ENCODE measurements at places on chromosomes 16 and 17. TPM values are rescaled to one million over a fixed set of nuclear protein-coding genes. Genes with fewer than 3 reads are reported as not detected.

DNA sequence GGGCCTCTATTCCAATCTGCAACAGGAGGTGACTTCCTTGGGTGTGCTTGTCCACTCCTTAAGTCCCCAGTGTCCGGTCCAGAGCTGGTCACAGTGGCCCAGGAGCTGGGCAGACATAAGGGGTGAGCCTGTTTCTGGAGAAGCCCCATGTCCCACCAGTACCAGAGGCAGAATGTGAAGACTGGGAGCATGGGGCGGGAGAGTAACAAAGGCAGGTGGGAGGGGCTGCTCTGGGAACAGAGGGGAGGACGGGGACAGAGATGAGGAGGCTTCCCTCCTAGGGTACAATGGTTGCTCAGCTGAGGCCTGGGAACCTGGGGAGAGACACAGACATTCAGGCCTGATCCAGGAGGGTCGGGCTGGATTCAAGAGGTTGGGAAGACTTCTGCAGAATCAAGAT lies 323.3 kb upstream of the TNRC6C start:
- H3K36me3 ChIP-seq = peaks cover 2% of the 10 kb centered on the region
- H3K27me3 ChIP-seq = peaks cover 12% of the 10 kb centered on the region
- no peak for DNase-seq
- H3K27ac ChIP-seq = no peak overlapping the region
- H3K4me1 ChIP-seq = peaks cover 31% of the 10 kb centered on the region
- H3K4me3 ChIP-seq = peak overlapping the region; percentile 5

The CLEC3A gene
- total RNA-seq = not detected

DNA sequence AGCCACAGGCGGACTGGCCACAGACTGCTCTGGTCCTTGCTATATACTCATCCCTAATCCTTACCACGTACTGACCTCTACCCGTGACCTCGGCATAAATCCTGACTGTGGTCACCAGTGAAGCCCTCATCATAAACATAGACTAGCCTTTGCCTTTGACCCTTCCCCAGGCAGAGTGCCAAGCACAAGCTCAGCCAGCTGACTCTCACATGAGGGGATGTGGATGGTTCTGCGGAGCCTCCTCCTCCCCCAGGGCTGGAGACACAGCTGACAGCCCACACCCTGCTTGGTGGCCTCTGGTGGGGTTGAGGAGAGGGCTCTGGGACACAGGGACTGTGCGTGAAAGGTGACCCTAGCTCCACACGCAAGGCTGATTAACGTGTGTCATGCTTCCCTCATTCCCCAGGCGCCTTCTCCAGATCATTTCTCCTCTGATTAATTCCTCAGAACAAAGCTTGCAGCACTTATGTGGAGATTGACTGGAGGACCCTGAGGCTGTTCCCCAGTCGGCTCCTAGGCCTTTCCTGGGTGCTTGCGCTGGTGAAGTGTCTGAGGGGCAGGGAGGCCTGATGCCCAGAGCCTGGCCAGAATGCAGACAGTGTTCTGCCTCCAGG lies 241.5 kb upstream of the NLRP1 start:
- H3K36me3 ChIP-seq = no peaks in the 10 kb centered on the region

The HEATR9 gene
- total RNA-seq = 0.46 TPM

DNA sequence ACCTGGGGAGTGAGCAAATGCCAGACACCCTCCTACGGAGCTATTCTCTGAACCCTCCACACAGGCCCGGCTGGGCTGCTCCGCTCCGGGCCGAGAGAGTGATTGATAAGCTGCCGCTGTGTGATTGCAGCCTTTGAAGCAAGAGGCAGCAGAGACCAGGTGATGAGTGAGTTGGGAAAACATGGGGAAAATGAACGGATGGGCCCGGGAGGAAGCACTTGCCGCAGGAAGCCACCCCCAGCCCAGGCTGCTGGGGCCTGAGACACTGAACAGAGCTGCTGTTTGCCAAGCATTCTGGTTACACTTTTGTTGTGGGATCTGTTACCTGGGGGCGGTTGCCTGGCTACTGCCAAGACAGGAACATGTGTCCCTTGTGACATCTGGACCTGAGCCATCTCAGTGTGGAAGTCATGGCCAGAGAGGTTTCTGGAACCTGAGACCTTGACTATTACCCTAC lies 46.4 kb upstream of the KLHDC4 start:
- no peak overlapping the region for H3K27ac ChIP-seq
- H3K27me3 ChIP-seq = no peaks in the 10 kb centered on the region
- peaks cover 40% of the 10 kb centered on the region for H3K4me1 ChIP-seq
- H3K36me3 ChIP-seq = peaks cover 4% of the 10 kb centered on the region

DNA sequence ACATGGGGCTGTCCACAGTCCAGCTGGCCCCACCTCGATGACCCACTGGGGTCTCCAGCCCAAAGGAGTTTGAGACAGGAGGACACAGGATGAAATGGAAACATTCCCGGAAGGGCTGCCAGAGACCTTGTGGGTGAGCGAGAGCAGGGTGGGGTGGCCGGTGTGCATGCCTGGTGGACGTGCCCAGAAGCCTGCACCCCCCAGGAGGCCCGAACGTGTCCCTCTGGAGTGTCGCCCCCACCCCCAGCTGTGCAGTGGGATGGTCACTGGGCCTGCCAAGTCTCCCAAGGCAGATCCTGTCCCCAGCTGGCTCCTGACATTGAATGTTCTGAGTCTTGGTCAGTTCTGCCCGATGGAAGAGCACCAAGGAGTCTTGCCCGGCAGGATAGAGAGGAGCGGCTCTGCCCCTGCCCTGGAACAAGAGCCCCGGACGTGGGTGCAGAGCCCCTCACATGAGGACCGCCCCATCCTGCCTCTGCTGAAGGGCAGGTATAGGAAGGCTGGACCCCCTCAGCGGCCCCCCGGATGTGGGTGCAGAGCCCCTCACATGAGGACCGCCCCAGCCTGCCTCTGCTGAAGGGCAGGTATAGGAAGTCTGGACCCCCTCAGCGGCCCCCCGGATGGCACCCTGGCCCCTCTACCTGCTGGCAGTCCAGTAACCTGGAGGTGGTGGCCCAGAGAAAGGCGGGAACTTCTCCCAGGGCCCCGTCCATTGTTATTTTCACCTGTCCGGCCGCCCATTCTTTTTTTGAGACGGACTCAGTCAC lies 3.1 kb upstream of the CAPN15 start:
- no peaks in the 10 kb centered on the region for H3K27me3 ChIP-seq
- H3K36me3 ChIP-seq = peaks cover 2% of the 10 kb centered on the region
- DNase-seq = no peak
- H3K4me3 ChIP-seq = peak overlapping the region; percentile 87
- H3K4me1 ChIP-seq = peaks cover 47% of the 10 kb centered on the region

DNA sequence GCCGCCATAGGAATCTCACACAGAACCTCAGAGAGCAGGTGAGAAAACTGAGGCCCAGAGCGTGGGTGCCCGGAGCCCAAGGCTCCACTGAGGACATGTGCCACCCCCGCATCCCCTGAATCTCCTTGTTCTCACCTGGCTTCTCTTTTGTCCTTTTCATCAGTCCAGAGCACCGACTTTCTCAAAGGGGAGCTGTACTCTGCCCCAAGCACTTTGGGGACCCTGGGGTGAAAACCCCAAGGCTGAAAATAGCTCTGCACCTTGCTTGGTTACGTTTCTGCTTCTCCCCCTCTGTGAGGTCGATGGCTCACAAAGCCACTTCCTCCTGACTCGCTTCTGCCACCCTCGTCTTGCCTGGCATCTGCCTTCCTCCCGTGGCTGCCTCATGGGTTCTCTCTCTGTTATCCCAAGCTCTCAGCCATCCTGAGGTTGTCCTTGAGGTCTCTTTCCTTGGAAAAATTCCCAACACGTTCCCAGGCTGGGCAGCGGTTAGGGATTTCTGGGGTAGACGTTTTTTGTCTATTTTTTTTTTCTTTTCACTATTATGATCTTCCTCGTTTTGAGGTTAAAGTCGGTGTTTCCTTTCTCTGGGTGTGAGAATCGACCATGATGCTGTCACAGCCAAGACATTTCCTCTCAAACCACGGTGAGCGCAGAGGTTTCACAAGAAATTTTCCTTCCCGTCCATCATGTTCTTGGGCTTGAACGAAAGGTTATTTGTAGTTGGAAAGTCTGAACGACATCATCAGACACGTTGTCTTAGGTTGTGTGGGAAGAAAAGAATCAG lies 37.2 kb downstream of the IRF8 start:
- H3K4me3 ChIP-seq = peak overlapping the region; percentile 80
- peaks cover 5% of the 10 kb centered on the region for H3K36me3 ChIP-seq
- peaks cover 7% of the 10 kb centered on the region for H3K27me3 ChIP-seq

The NPIPB8 gene
- 2.7 TPM for total RNA-seq

The ZSCAN32 gene
- total RNA-seq = 17.8 TPM

The CRYM gene
- not detected for total RNA-seq

The C17orf67 gene
- total RNA-seq = 4.0 TPM

- H3K36me3 ChIP-seq = no peaks in the 10 kb centered on the region
- DNase-seq = no peak
- H3K27me3 ChIP-seq = no peaks in the 10 kb centered on the region
Observed at GRCh38 chr17:77862890-77863813, 95.4 kb upstream of the TNRC6C start.

DNA sequence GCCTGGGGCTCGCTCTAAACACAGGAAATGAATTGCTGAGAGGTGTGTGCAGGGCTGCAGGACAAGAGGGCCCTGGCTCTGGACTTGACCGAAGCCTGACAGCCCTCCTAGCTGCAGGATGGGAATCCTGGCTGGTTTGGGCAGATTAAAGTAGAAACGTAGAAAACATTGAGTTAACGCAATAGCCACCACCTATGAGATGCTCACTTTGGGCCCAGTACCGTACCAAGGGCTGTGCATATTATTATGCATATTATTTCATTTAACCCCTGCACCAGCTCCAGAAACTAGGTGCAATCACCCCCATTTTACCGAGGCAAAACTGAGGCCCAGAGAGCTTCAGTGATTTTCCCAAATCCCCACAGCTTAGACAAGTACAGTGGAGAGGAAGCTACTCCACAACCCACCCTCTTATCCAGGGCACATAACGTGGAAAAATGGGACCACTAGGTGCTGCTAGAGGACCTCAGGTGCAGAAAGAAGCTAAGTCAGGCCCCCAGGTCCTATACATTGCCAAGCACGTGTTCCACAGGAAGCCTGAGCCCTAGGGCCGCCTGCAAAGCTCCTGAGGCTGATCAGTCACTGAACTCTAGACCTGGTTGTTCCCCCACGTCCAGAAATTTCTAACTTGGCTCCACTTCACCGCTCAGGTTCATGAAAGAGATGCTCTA lies 79.2 kb downstream of the MYH11 start:
- no peaks in the 10 kb centered on the region for H3K4me1 ChIP-seq
- peaks cover 11% of the 10 kb centered on the region for H3K27me3 ChIP-seq
- no peak overlapping the region for H3K4me3 ChIP-seq
- H3K36me3 ChIP-seq = no peaks in the 10 kb centered on the region

The RAB11FIP3 gene
- total RNA-seq = 40.5 TPM

- no peaks in the 10 kb centered on the region for H3K27me3 ChIP-seq
- DNase-seq = no peak
- H3K4me3 ChIP-seq = no peak overlapping the region
Observed at GRCh38 chr17:10471858-10472257, 2.5 kb upstream of the MYH4 start.

The SLC52A1 gene
- 0.23 TPM for total RNA-seq

The SLC5A11 gene
- not detected for total RNA-seq

GRCh38 chr17:65455972-65456343 lies 105.5 kb downstream of the AXIN2 start:
- H3K4me1 ChIP-seq = no peaks in the 10 kb centered on the region
- H3K36me3 ChIP-seq = no peaks in the 10 kb centered on the region
- peak; percentile 5 for DNase-seq

GRCh38 chr16:17356243-17356933 lies 114.4 kb downstream of the XYLT1 start:
- peaks cover 38% of the 10 kb centered on the region for H3K4me1 ChIP-seq
- no peak for DNase-seq
- H3K27me3 ChIP-seq = no peaks in the 10 kb centered on the region

DNA sequence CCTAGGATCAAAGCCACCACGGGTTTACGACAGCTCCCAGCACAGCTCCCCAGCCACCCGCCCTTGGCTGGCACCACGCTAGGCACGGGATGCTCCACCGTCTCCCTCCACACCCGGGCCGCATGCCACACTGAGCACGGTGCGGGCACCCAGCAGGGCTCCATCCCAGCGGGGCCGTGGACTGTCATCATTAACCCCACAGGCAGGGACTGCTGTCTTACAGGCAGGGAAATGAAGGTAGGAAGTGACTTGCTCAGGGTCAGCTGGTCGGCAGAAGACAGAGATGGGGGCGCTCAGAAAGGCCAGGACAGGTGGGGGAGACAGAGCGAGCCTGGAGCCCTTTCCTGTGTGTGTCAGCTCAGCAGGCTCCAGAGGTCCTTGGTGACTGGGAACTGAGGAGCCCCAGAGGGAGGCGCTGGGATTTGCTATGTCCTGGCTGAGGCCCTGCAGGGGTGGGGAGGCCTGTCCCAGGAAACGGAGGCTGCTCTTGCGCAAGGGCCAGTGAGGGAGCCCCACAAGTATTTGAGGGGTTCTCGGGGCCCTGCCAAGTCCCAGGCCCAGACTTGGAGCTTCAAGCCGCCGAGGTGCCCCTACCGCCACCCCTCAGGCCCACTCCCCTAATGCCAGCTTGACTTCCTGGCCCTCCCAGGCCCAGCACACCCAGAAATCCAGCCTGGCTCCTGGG lies 3.2 kb downstream of the UBALD1 start:
- H3K36me3 ChIP-seq = peaks cover 2% of the 10 kb centered on the region
- DNase-seq = no peak
- H3K4me1 ChIP-seq = peaks cover 23% of the 10 kb centered on the region
- no peak overlapping the region for H3K27ac ChIP-seq
- H3K4me3 ChIP-seq = no peak overlapping the region

DNA sequence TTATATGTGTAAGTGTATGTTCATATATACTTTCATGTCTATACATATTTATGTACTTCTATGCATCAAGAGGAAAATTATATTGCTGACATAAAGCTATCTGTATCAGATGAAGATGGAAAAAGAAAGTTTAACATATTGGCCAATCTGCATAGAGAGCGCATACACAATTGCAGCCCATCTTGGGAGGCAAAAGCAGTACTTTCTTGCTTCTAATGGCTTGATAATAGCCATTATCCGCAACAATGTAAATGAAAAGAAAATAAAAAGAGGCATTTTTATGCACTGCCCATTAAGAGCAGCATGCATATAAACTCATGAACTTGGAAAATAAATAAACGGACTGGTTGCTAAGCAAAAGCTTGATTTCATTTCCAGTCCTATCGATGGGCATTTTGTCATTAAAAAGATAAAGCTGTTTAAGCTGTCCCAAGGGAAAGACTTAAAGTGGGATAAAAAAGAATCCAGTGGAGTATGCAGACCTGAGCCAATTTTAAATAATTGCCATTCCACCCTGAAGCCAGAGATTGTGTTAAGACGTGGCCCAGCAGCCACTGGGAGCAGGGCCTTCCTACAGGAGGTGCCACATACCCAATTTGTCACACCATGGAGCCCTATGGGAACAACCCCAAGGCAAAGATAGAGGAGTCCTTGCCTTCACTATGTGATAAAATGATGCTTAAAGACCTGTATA lies 183.6 kb upstream of the CDH11 start:
- no peaks in the 10 kb centered on the region for H3K36me3 ChIP-seq
- no peaks in the 10 kb centered on the region for H3K27me3 ChIP-seq
- H3K4me1 ChIP-seq = no peaks in the 10 kb centered on the region

The CACNB1 gene
- 10.5 TPM for total RNA-seq

The MAPT gene
- 0.86 TPM for total RNA-seq

- H3K27me3 ChIP-seq = no peaks in the 10 kb centered on the region
- no peak for DNase-seq
- H3K27ac ChIP-seq = no peak overlapping the region
- H3K4me3 ChIP-seq = no peak overlapping the region
- no peaks in the 10 kb centered on the region for H3K36me3 ChIP-seq
Observed at GRCh38 chr17:73391331-73392265, 79.8 kb upstream of the CDC42EP4 start.

- no peak overlapping the region for H3K27ac ChIP-seq
- no peak overlapping the region for H3K4me3 ChIP-seq
- no peaks in the 10 kb centered on the region for H3K4me1 ChIP-seq
- no peak for DNase-seq
Observed at GRCh38 chr17:11245187-11245586, 4.2 kb downstream of the SHISA6 start.

The MIEF2 gene
- 7.8 TPM for total RNA-seq

GRCh38 chr16:29308644-29309546 lies 97.6 kb downstream of the NPIPB11 start:
- DNase-seq = no peak
- no peak overlapping the region for H3K4me3 ChIP-seq
- no peaks in the 10 kb centered on the region for H3K4me1 ChIP-seq
- H3K27ac ChIP-seq = no peak overlapping the region

All from activated T-cell treated with anti-CD3 and anti-CD28 coated beads, Interleukin-2, amount 50 U/mL, for 72 hours (primary cell).